ENCODE measurements at places on chromosomes 16 and 17. TPM values are rescaled to one million over a fixed set of nuclear protein-coding genes. Genes with fewer than 3 reads are reported as not detected.

Gene SLC16A13
- 0.71 TPM for total RNA-seq

Gene CCL2
- 118 TPM for total RNA-seq

Gene SLC5A11
- total RNA-seq, result not detected

Gene HOXB8
- not detected for total RNA-seq

Gene ATP2C2
- total RNA-seq, result not detected

Gene TP53TG3F
- total RNA-seq, result not detected

Gene IFI35
- 19.0 TPM for total RNA-seq

Gene KRTAP4-9
- not detected for total RNA-seq

Gene KRTAP4-4
- total RNA-seq, result not detected

Gene MYL4
- total RNA-seq, result 3,895 TPM

Gene CPHXL2
- total RNA-seq, result not detected

Gene PRR29
- total RNA-seq, result not detected

Gene ST6GALNAC2
- 6.4 TPM for total RNA-seq

Gene PHF12
- total RNA-seq, result 19.6 TPM

Gene ATMIN
- total RNA-seq, result 20.5 TPM

Gene GPR139
- not detected for total RNA-seq

Gene TMEM238L
- not detected for total RNA-seq

Gene FBXL16
- 1.7 TPM for total RNA-seq

Gene HSF5
- 0.08 TPM for total RNA-seq

Gene SCARF1
- 14.8 TPM for total RNA-seq

Gene CFAP52
- not detected for total RNA-seq

Gene GUCY2D
- total RNA-seq, result not detected

Gene NT5C3B
- 27.1 TPM for total RNA-seq

Gene RTN4RL1
- total RNA-seq, result 1.8 TPM

Gene ADAD2
- total RNA-seq, result 0.19 TPM

Gene TPSD1
- not detected for total RNA-seq

Gene RCVRN
- total RNA-seq, result 0.24 TPM

Gene PABPN1L
- not detected for total RNA-seq

Gene GDPD1
- total RNA-seq, result 3.7 TPM

Gene DPEP2
- 0.85 TPM for total RNA-seq

Gene PRSS33
- total RNA-seq, result not detected

Gene COG7
- 9.0 TPM for total RNA-seq

Gene KRT14
- not detected for total RNA-seq

Gene OR1F1
- total RNA-seq, result not detected

Gene GAS2L2
- not detected for total RNA-seq

Gene GPR142
- not detected for total RNA-seq

Gene ITGB4
- total RNA-seq, result 11.1 TPM

Gene SHISA6
- total RNA-seq, result not detected

Gene CTF1
- total RNA-seq, result 7.6 TPM

Gene SMIM36
- not detected for total RNA-seq

Gene SECTM1
- total RNA-seq, result 7.7 TPM

Gene SLC16A6
- total RNA-seq, result 0.22 TPM

Gene UNC13D
- 25.9 TPM for total RNA-seq

Gene CARD14
- total RNA-seq, result not detected

Gene SLC2A4
- total RNA-seq, result 151 TPM

Gene NOG
- total RNA-seq, result 1.5 TPM

Gene SNAI3
- total RNA-seq, result 1.6 TPM

Gene CDK5R1
- 0.75 TPM for total RNA-seq

Gene LPO
- not detected for total RNA-seq

Gene IRX5
- 4.1 TPM for total RNA-seq

Gene PHOSPHO1
- 2.2 TPM for total RNA-seq

Gene TNP2
- total RNA-seq, result not detected

Gene OR4D2
- not detected for total RNA-seq

All from right atrium auricular region (tissue), 2 donors.